Uterus (tissue), 4 donors: ENCODE measurements at places on chromosomes 7 and 10. TPM values are rescaled to one million over a fixed set of nuclear protein-coding genes. Genes with fewer than 3 reads are reported as not detected.

- no peaks in the 10 kb centered on the region for H3K36me3 ChIP-seq
- no peak overlapping the region for H3K27ac ChIP-seq
- no peak overlapping the region for H3K4me3 ChIP-seq
- peak; percentile 39 for DNase-seq
- peaks cover 6% of the 10 kb centered on the region for H3K27me3 ChIP-seq
Observed at GRCh38 chr7:101058355-101058754, 26.9 kb upstream of the TRIM56 start.

- no peaks in the 10 kb centered on the region for H3K36me3 ChIP-seq
- no peak for DNase-seq
- H3K4me1 ChIP-seq, result no peaks in the 10 kb centered on the region
- no peaks in the 10 kb centered on the region for H3K27me3 ChIP-seq
Observed at GRCh38 chr7:83593921-83594475, 54.9 kb downstream of the SEMA3E start.

- no peak for DNase-seq
- no peaks in the 10 kb centered on the region for H3K27me3 ChIP-seq
- H3K4me3 ChIP-seq, result no peak overlapping the region
- H3K36me3 ChIP-seq, result no peaks in the 10 kb centered on the region
Observed at GRCh38 chr10:126933116-126933515, 27.9 kb downstream of the DOCK1 start.

The CUEDC2 gene
- total RNA-seq, result 37.8 TPM

The ZNF273 gene
- 21.8 TPM for total RNA-seq

GRCh38 chr10:116112232-116113231, 160.5 kb downstream of the GFRA1 start:
- no peaks in the 10 kb centered on the region for H3K36me3 ChIP-seq
- no peak for DNase-seq
- no peak overlapping the region for H3K4me3 ChIP-seq
- H3K27ac ChIP-seq, result no peak overlapping the region
- H3K4me1 ChIP-seq, result no peaks in the 10 kb centered on the region
- no peaks in the 10 kb centered on the region for H3K27me3 ChIP-seq

The NEUROD6 gene
- total RNA-seq, result not detected

- no peak overlapping the region for H3K27ac ChIP-seq
- no peaks in the 10 kb centered on the region for H3K4me1 ChIP-seq
- no peaks in the 10 kb centered on the region for H3K27me3 ChIP-seq
- H3K36me3 ChIP-seq, result no peaks in the 10 kb centered on the region
Observed at GRCh38 chr7:111173990-111174389, 83.1 kb downstream of the LRRN3 start.

DNA sequence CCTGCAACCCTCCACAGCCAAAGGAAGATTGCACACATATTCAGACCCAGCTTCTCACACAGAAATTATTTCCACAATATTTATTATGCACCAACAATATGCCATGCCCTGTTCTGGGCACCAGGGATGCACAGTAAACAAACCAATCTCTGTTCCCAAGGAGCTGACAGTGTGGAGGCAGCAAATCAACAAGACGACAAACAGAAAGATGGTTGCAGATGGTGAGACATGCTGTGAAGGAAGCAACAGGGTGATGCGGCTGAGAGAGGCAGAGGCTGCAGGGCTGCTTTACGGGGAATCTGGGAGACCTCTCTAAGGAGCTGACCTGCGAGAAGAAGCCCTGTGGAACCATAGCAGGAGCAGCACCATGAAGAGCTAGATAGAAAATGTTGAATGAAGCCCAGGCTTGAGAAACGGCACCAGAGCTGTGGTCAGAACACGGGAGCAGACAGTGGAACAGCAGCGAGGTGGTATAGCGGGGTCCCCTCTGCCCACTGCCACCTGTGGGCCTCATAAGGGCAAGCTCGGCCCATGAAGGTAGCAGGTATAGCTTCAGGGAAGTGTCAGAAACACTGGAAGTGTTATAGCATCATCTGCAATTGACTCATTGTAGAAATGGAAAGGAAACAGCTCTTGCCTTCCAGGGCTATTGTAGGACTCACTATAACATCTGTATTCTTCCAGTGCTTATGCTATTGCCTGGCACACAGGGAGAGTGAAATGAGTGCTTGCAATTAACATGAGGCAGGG, 17.4 kb downstream of the RBP3 start:
- no peaks in the 10 kb centered on the region for H3K4me1 ChIP-seq
- H3K4me3 ChIP-seq, result no peak overlapping the region
- no peak for DNase-seq
- no peak overlapping the region for H3K27ac ChIP-seq

DNA sequence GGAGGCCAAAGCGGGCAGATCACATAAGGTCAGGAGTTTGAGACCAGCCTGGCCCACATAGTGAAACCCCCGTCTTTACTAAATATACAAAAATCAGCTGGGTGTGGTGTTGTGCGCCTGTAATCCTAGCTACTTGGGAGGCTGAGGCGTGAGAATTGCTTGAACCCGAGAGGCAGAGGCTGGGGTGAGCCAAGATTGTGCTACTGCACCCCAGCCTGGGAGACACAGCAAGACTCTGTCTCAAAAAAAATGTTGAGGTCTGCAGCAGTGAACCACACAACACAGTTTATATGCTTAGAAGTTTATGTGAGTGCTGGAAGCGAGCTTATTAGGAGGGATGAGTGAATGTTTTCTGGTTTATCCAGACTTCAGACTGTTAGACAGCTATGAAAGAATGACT, 10.4 kb downstream of the LHPP start:
- DNase-seq, result no peak
- no peak overlapping the region for H3K27ac ChIP-seq
- no peaks in the 10 kb centered on the region for H3K36me3 ChIP-seq
- H3K27me3 ChIP-seq, result no peaks in the 10 kb centered on the region
- H3K4me1 ChIP-seq, result no peaks in the 10 kb centered on the region

DNA sequence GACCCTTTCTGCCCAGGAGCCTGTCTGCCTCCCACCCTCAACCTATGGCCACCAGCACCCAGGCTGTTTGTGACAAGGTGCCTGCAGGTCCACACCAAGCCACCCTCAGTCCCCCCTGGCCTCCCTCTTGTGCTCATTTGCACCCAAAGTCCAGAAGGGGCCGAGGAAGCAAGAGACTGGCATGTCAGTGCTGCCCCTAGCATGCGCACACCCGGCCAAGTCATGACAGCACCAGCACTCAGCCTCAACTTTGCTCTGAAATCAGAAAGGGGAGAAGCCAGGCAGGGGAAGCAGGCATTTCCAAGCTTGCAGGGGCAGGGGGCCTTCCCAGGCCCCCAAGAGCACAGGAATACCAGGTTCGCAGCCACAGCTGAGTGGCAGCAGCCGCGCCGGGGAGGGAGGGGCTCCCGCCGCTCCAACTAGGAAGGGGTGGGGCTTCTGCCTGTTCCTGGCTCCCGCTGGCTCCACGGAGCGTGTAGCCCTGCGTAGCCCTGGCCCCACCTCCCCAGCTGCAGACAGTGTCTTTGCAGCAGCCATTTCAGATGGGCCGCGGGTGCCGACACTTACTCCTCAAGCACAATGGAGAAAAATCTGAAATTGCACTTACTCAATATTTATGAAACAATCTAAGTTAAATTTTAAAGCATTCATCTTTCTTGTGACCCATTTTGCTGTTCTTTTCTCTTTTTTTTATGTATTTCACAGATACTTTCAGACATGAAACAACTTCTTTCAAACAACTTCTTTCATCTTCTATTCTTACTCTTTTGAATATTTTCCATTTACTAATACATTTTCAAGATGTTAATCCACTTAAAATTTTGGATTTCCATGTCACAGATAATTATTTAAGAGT, 54.9 kb upstream of the ABCB5 start:
- no peaks in the 10 kb centered on the region for H3K36me3 ChIP-seq
- H3K27me3 ChIP-seq, result no peaks in the 10 kb centered on the region
- H3K4me3 ChIP-seq, result no peak overlapping the region
- no peak overlapping the region for H3K27ac ChIP-seq

The VSTM2A gene
- 0.28 TPM for total RNA-seq

DNA sequence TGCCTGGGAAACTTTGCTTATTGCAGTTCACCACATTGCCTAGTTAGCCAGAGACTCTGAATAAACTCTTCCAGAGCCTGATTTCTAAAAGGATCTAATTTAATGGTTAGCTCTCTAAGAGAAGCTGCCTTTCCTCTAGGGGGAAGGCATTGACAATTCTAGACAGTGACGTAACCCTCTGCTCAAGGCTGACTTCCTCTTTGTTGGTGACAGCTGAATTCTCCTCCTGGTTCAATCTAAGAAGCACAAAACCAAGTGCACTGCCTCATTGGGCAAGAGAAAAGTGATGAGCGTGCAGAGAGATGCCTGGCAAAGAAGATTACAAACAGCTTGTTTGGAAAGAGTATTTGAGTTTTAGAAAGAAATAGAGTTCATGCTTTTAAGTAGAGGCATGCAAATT, 102.7 kb downstream of the MACC1 start:
- no peak for DNase-seq
- no peaks in the 10 kb centered on the region for H3K4me1 ChIP-seq
- no peak overlapping the region for H3K4me3 ChIP-seq
- no peaks in the 10 kb centered on the region for H3K27me3 ChIP-seq
- no peaks in the 10 kb centered on the region for H3K36me3 ChIP-seq
- no peak overlapping the region for H3K27ac ChIP-seq

DNA sequence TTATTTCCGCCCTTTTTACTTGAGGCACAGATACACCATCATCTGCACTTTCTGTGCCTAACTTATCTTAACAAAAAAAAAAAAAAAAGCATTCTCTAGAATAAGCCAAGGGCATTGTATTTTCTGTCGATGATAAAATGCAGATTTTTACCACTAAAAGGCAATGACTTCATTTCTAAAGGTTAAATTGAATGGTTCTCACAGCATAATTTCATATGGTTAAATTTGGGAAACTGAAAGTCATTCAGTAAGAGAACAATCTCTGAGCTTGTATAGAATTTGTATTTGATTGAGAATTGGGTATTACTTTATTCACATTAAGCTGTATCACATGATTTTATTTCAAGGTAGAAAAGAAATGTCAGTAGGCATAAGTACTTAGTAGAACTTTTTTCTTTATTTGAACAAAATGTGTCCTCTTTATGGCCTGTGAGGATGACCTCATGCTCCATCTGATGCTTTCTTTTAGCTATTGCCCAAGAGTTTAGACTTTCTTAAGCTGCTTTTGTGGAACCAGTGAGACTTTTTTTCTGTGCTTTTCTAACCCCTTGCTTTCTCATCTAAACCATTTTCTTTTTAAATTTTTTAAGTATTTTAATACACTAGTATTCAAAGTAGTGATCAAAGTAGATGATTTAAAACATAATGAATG, 110.3 kb downstream of the LRRC4 start:
- no peaks in the 10 kb centered on the region for H3K36me3 ChIP-seq
- no peak overlapping the region for H3K4me3 ChIP-seq
- H3K27ac ChIP-seq, result no peak overlapping the region
- H3K4me1 ChIP-seq, result no peaks in the 10 kb centered on the region
- DNase-seq, result no peak

The TUBAL3 gene
- total RNA-seq, result not detected

GRCh38 chr7:105028004-105028403, 14.0 kb downstream of the KMT2E start:
- H3K27ac ChIP-seq, result no peak overlapping the region
- H3K27me3 ChIP-seq, result no peaks in the 10 kb centered on the region
- DNase-seq, result no peak
- H3K4me1 ChIP-seq, result peaks cover 4% of the 10 kb centered on the region

GRCh38 chr7:8229927-8230326, 32.0 kb downstream of the ICA1 start:
- no peak overlapping the region for H3K27ac ChIP-seq
- H3K27me3 ChIP-seq, result peaks cover 5% of the 10 kb centered on the region
- no peak overlapping the region for H3K4me3 ChIP-seq
- H3K4me1 ChIP-seq, result no peaks in the 10 kb centered on the region

DNA sequence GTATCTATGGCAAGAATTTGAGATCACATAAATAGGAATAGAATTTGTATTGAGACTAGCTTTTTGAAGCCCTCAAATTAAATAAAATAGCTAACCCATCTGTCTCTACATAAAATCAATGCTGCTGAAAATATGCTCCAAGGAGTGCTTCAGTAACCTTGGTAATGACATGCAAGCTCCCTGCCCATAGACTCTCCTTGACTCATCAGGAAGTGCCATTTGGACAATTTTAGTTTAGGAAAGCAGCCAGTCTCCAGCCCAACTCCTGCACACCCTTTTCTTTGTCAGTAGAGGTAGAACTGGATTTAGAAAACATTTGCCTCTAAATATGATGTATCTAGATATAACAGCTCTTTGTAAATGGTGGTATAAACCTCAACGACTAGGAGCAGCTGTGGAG, 69.9 kb upstream of the PTPRZ1 start:
- no peak overlapping the region for H3K27ac ChIP-seq
- no peaks in the 10 kb centered on the region for H3K36me3 ChIP-seq
- H3K27me3 ChIP-seq, result no peaks in the 10 kb centered on the region
- no peak overlapping the region for H3K4me3 ChIP-seq

GRCh38 chr10:133458021-133458709, 4.4 kb downstream of the SCART1 start:
- no peak overlapping the region for H3K27ac ChIP-seq
- DNase-seq, result peak; percentile 7
- H3K4me1 ChIP-seq, result no peaks in the 10 kb centered on the region
- no peaks in the 10 kb centered on the region for H3K36me3 ChIP-seq
- H3K4me3 ChIP-seq, result no peak overlapping the region
- no peaks in the 10 kb centered on the region for H3K27me3 ChIP-seq

DNA sequence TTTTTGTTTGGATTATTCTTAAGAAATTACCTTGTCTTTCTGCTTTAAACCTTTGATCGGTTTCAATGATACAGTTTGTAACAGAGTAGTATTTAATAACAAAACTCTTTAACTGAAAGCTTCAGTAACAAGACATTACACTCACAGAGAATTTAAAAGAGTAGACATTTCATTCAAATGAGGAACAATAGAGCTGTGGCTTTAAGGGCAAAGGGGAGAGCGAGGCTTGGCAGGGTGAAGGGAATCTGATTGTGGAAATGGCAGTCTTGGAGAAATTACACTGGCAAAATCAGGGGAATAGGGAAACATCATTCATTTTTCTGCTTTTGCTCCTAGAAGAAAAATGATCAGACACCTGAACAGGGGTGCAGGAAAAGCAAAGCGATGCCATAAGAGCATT, 5.1 kb upstream of the HIPK2 start:
- DNase-seq, result no peak
- no peaks in the 10 kb centered on the region for H3K4me1 ChIP-seq
- no peak overlapping the region for H3K4me3 ChIP-seq
- no peaks in the 10 kb centered on the region for H3K36me3 ChIP-seq
- H3K27ac ChIP-seq, result no peak overlapping the region
- H3K27me3 ChIP-seq, result no peaks in the 10 kb centered on the region

DNA sequence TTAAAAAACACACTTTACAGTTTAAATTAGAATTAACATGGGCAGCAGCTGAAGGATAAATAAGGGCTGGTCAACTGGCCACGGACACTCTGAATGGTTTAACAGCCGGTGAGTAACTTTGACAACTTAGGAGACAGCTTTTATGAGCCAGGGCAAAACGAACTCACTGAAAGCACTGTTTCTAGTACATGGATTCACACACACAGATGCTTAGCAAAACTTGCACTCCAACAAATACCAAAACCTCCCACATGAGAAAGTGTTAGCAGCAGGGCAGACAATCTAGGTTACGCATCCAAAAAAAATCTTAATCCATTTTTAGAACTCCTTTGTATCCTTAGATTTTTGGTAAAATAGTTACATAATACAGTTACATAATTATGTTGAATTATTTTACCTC, 486.4 kb downstream of the PHTF2 start:
- H3K4me1 ChIP-seq, result no peaks in the 10 kb centered on the region
- H3K36me3 ChIP-seq, result no peaks in the 10 kb centered on the region
- no peak overlapping the region for H3K4me3 ChIP-seq
- no peak overlapping the region for H3K27ac ChIP-seq
- DNase-seq, result no peak

The GSTO2 gene
- total RNA-seq, result not detected

The CYP3A4 gene
- total RNA-seq, result not detected

The CYP2C19 gene
- not detected for total RNA-seq

- H3K4me3 ChIP-seq, result no peak overlapping the region
- no peaks in the 10 kb centered on the region for H3K27me3 ChIP-seq
- no peaks in the 10 kb centered on the region for H3K36me3 ChIP-seq
- no peak for DNase-seq
- H3K4me1 ChIP-seq, result no peaks in the 10 kb centered on the region
Observed at GRCh38 chr10:115963848-115964247, 309.2 kb downstream of the GFRA1 start.
